ENCODE measurements at places on chromosomes 6 and 20. TPM values are rescaled to one million over a fixed set of nuclear protein-coding genes. Genes with fewer than 3 reads are reported as not detected.

DNA sequence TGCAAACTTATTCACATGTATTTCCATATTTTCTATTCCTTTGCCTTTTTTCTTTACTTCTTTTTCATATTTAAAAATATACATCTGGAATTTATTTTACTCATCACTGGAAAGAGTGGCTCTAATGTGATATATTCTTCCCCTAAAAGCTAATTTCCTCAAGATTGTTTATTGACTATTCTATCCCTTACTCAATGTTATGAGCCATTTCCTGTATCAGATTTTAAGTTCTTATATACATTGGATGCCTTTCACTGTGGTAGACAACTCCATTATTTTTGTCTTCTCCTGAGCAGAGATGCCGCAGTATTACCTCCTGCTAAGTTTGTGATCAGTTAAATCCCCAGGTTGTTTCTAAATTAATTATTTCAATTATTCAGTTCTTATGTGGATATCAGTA, 418.4 kb upstream of the JAG1 start:
- no peak for ATAC-seq

DNA sequence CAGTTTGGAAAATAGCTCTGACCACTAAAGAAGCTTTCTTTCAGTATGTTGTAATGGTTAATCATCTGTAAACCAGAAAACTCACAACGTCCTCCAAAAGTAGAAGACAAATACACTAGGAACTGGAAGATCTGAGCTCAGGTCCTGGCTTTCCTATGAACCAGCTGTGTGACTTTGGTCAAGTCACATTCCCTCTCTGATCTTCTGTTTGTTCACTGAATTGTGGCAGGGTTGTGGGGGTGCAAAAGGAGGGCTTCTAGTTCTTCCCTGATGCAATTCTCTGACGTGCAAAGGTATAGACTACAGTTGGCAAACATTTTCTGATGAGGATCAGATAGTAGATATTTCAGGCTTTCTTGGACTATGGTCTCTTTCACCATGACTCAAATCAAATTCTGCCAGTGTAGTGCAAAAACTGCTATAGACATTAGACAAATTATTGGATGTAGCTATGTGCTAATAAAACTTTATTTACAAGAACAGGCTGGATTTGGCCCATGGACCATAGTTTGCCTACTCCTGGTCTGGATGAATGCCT, 44.9 kb downstream of the ATXN1 start:
- ATAC-seq = no peak

- ATAC-seq = peak; percentile 20
Measured at GRCh38 chr20:1302685-1303541, 26.0 kb downstream of the SDCBP2 start.

DNA sequence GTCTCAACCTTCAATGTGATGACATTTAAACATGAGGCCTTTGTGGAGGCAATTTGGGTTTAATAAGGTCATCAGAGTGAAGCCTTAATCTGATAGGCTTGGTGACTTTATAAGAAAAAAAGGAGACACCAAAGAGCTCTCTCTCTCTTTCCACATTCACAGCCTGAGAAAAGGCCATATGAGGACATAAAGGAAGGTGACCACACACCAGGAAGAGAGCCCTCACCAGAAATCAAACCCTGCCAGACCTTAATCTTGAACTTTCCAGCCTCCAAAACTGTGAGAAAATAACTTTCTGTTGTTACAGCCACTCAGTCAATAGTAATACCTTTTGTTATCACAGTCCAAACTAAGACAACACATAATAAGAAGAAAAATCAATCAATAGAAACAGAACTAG, 47.7 kb downstream of the COL12A1 start:
- ATAC-seq = no peak

Gene JAG1
- not detected for total RNA-seq

- no peak for ATAC-seq
Measured at GRCh38 chr6:89644864-89645263, 6.3 kb upstream of the LYRM2 start.

Gene TPBG
- 1.9 TPM for total RNA-seq

Gene HLA-DMA
- 22.4 TPM for total RNA-seq

DNA sequence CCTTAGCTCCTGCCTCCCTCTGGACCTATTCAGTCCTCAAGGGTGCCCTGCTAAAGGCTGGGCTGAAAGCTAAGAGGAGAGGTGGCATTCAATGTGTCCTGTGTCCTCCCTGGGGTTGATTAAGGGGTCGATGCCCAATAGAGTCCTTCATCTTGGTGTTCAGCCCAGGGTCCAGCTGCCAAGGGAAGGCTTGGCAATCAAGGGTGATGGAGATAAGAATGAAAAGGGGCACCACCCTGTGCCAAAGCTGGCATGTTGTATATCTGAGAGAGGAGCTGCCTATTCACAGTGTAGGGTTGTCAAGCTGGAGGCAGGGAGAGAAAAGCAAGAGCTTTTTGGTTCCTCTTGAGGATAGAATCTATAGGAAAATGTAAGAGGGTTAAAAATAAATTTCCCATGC, 12.3 kb downstream of the C20orf173 start:
- ATAC-seq = no peak

DNA sequence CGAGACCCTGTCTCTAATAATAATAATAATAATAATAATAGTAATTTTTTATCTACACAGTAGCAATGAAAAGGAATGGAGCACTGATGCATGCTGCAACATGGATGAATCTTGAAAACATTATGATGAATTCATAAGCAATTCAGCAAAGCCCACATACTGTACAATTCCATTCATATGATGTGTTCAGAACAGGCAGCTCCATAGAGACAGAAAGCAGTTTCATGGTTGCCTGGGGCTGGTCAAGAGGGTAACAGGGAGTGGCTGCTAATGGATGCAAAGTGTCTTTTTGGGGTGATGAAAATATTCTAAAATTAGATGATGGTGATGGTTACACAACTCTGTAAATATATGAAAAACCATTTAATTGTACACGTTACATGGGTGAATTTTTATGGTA, 43.6 kb downstream of the SLC24A3 start:
- no peak for ATAC-seq

Gene RPN2
- 178 TPM for total RNA-seq

DNA sequence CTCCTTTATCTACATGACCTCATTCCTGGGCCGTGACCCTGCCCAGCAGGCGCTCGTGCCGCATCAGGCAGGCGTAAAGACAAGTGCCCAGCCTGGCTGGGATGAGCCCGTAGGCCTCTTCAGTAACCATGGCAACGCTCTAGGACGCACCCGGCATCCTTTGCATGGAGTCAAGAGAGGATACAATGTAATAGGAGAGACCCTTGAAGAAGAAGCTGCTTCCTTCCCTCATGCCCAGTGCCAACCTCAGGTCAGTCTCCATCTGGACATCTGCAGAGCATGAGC, 5.0 kb upstream of the LSM14B start:
- ATAC-seq = no peak

DNA sequence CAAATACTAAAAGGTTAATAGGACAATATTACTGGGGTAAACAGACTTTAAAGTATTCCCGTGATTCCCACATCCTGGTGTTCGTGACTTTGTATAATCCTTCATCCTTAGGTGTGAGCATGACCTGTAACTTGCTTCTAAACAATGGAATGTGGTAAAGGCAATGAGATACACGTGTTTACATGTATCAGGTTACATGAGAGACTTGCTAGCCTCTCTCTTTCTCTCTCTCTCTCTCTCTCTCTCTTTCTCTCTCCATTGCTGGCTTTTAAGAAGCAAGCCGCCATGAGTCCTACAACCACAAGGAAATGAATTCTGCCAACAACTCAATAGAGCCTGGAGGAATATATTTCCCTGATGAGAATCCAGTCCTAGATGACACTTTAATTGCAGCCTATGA, 83.9 kb upstream of the LGSN start:
- no peak for ATAC-seq

GRCh38 chr6:133648581-133648980, 240.3 kb upstream of the TCF21 start:
- no peak for ATAC-seq

DNA sequence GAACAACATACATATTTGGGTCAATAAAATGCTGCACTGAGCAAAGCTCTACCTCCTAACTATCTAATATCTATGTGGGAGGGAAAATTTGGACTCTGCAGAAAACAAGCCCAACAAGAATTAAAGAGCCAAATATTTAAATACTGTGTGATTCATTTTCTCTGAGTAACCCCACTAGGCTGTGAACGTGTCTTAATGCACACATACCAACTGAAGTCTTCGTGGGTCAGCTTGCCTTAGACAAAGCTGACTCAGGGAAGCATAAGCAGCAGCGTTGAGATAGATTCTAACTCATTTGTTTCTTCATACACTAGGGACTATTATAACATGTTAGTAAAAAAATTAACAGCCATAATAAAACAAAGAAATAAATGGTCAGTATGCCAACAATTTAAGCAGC, 114.3 kb downstream of the GJA1 start:
- peak; percentile 42 for ATAC-seq

DNA sequence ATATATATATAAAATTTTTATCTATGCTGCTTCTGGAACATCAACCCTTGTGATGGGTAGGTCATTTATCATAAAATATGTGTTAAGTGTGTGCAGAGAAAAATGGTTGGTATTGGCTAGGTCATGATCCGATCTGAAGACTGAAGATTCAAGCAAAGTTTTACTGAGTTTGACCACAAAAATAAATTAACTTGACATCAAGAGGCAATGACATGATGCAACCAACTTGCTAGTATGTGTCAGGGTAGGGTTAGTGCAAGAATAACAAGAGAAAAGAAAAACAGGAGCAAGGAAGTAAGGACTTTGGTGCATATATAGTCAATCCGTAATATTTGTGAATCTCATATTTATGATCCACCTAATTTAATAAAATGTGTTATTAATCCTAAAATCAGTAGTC, 1202.0 kb upstream of the ADGRB3 start:
- ATAC-seq = peak; percentile 47

Gene BPIFB6
- not detected for total RNA-seq
